ENCODE measurements at places on chromosomes 16 and 17. TPM values are rescaled to one million over a fixed set of nuclear protein-coding genes. Genes with fewer than 3 reads are reported as not detected.
A peak's percentile ranks its signal among the peaks of the same experiment; 100 is the strongest.

DNA sequence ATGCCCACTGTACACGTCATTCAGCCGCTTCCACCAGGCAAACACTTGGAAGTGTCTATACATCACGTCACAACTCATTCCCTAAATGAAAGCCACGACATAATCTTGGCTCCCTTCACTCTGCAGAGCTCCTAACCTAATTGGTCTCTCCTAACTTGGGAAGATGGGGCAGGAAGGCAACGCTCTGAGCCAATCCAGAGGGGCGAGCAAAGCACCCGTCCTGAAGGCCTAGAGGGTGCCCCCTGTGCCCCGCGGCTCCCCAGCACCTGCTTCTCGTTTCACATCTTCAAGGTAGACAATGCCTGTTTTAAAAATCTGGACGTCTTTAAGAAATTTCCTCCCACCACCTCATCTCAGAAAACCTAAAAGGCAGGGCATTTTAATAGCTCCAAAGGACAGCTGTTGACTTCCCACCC is 1.0 kb downstream of the CSNK2A2 start:
- DNase-seq: peak; percentile 31

Gene TNP2
- not detected for total RNA-seq

- DNase-seq: peak; percentile 95
Observed at GRCh38 chr17:7204828-7205461, 14.7 kb downstream of the DLG4 start.

DNA sequence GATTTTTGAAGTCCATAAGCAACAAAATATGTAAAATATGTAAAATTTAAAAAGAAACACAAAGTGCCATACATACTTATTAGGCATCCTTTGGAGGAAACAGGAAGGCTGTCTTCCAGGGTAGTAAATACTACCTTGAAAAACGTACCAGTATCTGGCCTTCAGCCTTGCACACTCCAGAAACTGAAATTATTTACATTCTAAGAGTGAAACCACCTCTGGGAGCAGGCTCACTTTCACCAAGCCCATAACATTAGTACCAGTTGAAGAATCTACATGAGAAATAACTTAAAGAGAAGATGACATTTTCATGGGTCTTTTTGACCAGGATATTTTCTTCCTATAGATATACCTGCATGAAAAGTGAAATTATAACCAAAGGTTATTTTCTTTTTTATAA is 6.4 kb downstream of the KRTAP9-1 start:
- no peak for DNase-seq

Gene OR3A3
- not detected for total RNA-seq

- DNase-seq: no peak
Observed at GRCh38 chr17:41415411-41415810, 9.0 kb downstream of the KRT37 start.

Gene KCNH4
- not detected for total RNA-seq

- peak; percentile 81 for DNase-seq
Observed at GRCh38 chr16:57141822-57142631, 43.8 kb downstream of the PSME3IP1 start.

- peak; percentile 99 for DNase-seq
Observed at GRCh38 chr17:28812091-28812747, 30.4 kb downstream of the FAM222B start.

Gene TSR3
- 55.0 TPM for total RNA-seq

- no peak for DNase-seq
Observed at GRCh38 chr16:69188236-69188549, 1.2 kb downstream of the SNTB2 start.

DNA sequence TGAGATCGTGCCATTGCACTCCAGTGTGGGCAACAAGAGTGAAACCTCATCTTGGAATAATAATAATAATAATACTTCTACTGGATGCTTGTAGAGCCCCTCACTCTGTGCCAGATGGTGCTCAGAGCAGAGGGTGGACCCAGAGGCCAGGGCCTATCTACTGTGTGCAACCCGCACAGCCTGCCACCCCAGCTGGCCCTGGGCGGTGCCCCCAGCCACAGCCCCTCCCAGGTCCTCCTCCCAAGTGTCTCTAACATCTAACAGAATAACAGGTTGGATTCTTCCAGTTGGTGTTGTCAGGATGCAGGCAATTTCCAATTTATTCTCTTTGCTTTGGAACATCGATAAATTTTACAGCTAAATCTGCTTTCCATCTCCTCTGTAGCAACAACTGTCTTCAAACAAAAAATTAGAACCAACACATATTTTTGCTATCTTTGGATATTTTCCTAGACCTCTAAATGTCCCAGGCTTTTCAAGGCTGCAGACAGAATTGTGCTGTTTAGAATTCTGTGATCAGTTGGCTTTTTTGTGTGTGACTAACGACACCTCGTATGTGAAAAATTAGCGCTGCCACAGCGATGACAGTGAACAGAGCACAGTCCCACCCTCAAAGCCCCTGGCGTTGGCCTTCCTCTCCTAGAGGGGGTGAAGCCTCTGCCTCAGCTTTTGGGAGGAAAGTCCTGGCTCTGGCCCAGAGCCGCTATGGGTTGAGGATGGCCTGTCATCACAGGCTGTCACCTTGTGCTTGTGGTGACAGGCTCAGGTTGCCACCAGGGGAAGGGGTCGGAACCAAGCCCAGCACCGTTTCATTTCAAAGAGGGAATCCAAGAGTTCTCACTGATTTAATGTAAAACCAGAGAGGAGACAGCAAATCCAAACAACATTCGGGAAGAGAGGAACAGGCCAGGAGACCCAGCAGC is 7.6 kb upstream of the EVPL start:
- DNase-seq: no peak

- no peak for DNase-seq
Observed at GRCh38 chr17:49403514-49404289, 11.0 kb downstream of the PHB1 start.

DNA sequence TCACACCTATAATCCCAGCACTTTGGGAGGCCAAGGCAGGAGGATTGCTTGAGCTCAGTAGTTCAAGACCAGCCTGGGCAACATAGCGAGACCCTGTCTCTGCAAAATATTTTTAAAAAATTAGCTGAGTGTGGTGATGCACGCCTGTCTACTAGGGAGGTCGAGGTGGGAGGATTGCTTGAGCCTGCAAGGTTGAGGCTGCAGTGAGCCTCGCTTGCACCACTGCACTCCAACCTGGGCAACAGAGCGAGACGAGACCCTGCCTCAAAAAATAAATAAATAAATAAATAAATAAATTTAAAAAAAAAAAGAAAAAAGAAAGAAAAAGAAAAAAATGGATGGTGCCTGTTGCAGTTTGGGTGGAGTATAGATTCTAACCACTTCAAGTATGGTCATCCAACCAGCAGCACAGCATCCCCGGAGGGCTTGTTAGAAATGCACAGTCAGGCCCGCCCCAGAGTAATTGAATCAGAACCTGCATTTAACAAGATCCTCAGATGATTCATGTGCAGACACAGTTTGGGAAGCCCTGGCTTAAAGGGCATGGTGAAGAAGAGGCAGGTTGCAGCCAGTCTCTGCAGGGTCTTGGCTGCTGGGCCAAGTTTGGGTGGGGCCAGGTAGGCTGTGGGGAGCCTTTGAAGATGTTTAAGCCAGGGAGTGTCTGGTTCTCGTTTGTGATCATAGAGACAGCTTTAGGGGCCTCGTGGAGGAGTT is 40.8 kb downstream of the MRC2 start:
- peak; percentile 48 for DNase-seq

Gene ASGR2
- total RNA-seq: not detected

Gene CACNG1
- not detected for total RNA-seq

GRCh38 chr17:78134899-78135385 is 4.4 kb downstream of the TMC8 start:
- no peak for DNase-seq

DNA sequence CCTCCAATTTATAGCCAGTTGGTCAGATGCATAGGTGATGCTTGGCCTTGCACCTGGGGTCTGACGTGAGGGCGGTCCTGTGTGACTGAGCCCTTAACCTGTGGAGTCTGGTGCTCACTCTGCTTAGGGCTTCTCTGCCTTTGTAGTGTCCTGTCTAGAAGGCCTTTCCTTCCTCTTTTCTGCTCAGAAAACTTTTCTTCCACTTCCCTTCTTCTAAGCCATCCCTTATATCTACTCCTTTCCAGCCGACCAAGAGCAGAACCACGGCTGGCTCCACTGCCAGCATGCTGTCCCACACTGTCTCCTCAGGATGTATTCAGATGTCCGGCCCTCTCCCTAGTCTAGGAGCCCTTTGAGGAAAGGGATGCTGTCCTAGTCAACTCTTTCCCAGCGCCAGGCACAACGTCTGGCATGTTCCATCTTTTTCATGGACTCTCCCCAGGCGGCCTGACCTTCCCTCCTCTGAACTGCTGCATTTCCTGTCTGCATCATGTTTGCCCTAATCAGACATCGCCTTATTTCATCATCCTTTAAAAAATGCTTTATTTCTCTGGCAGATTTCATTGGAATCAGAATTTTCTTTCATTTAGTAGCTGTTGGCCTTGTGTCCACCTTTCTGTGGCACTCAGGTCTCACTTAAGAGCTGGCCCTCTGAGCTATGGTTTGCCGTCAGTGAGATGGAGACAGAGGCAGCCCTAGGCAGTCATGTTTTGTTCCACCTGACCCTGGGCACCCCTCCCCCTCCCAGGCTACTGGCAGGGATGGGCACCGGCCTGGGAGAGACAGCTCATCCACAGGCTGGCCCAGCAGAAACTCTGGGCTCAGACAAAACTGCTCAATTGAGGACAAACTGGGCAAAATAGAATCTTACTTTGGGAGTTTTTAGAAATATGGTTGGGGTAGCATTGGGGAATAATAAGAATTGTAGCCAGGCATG is 15.5 kb upstream of the BRCA1 start:
- no peak for DNase-seq

DNA sequence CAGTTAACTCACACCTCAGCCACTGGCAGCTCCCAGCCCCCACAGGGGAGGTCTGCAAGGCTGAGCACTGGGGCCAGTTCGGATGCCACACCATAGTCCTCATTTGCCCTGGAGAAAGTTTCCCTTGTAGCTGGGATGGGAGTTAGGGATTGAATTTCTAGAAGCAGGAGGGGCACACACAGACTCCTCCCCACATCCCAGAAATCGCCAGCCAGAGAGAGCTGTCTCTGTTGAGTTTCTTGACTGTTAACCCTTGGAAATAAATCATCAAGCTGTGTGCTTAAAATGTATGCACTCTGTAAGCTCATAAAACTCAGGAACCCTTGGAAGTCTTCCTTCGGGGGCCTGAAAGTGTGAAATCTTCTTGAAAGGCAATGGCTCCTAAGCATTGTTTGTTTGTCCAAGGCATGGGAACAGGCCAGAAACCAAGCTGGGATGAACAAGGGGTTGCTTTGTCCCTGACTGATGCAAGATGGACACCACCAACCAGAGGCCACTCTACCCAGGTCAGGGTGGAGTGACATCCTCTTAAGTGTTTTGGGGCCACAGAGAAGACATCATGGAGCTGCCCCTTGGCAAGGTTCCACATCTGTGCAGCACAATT is 394 bp upstream of the PRM3 start:
- DNase-seq: no peak

Gene FOXO3B
- total RNA-seq: 10.3 TPM

Gene CTF1
- 1.4 TPM for total RNA-seq

Gene C1QTNF8
- not detected for total RNA-seq

DNA sequence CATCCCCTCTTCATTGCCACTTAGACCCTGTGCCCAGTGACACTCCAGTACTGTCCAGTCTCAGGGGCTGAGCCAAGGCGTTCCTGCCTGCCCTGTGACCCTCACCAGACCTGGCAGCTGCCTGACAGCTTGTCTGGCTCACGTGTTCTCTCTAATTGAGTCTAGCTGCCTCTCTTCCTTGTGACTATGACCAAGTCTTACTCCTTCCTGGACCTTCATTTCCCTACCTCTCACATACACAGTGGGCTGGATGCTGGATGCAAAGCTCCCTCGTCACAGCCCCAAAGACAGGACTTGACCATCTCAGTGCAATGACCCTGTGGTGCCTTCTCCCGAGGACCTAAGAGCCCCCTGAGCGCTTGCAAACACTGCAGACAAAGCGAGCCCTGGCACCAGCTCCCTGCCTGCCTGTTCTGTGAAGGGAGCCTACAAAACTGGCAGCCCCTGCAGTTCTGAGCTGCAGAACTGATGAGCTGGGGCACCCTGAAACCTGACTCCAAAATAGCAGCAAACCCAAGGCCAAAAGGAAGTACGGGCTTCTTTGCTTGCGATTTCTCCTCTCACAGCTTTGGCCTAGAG is 1.7 kb downstream of the DEXI start:
- no peak for DNase-seq

Gene PHF12
- 63.3 TPM for total RNA-seq

DNA sequence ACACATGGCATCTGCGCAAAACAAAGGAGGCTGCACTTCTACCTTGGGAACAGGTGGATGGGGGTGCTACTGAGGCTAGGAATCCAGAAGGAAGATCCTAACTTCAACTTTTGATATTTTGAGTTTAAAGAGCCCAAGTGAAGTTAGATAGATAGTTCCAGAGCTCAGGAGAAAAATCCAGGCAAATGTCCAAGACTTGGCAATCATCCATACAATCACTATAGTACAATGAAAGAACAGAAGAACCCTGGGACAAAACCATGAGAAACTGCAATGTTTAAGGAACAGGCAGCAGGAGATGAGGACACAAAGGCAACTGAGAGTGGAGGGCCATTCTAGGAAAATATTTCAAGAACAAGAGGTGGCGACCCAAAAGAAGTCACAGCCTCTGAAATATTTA is 12.4 kb downstream of the CDYL2 start:
- no peak for DNase-seq

Gene DRC7
- total RNA-seq: not detected

GRCh38 chr16:25097276-25097975 is 14.1 kb upstream of the LCMT1 start:
- no peak for DNase-seq

- DNase-seq: no peak
Observed at GRCh38 chr16:84180519-84181140, 6.2 kb downstream of the TAF1C start.

- peak; percentile 97 for DNase-seq
Observed at GRCh38 chr17:78359997-78360370, at the start of gene SOCS3. Gene SOCS3 (minus strand): TSS chr17:78360077. CDS start chr17:78359095, 982 bp downstream.

DNA sequence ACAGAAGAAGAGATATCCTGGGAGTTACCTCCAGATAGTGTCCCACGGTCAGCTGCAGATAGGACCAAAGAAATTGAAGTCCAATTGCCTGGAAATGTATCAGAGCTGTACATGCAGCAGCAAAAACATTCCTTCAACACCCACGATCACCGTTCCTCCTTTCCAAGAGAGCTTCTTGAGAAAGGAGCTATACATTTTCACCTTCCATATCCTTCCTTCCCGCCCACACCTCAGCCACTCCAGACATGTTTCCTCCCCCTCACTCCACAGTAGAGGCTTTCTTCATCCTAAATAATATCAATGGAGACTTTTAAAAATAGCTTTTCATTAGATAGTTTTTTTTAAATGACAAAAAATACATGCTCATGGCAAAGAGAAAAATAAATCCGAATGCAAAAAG is 87.6 kb downstream of the HS3ST2 start:
- DNase-seq: no peak

Gene DNAI2
- total RNA-seq: not detected

GRCh38 chr16:57725151-57725550 is 10.4 kb upstream of the KATNB1 start:
- DNase-seq: no peak

DNA sequence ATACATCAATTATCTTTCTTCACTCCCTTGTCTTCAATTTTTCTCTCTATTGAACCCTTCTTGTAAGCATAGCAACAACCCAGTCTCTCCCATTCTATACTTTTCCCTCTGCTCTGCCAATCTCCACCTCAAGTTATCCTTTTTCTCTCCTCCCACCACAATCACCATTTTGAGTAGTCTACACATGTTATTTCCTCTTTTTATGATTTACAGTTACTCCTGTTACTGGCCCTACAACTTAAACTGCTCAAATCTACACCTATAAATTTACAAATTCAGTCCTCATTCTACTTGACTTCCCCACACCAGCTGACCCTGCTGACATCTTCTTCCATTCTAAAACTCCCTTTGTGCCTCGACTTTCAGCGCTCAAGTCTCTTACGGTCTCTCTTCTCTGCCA is 84.6 kb downstream of the SPAG9 start:
- DNase-seq: no peak
